ENCODE measurements at places on chromosomes 3 and 15.

DNA sequence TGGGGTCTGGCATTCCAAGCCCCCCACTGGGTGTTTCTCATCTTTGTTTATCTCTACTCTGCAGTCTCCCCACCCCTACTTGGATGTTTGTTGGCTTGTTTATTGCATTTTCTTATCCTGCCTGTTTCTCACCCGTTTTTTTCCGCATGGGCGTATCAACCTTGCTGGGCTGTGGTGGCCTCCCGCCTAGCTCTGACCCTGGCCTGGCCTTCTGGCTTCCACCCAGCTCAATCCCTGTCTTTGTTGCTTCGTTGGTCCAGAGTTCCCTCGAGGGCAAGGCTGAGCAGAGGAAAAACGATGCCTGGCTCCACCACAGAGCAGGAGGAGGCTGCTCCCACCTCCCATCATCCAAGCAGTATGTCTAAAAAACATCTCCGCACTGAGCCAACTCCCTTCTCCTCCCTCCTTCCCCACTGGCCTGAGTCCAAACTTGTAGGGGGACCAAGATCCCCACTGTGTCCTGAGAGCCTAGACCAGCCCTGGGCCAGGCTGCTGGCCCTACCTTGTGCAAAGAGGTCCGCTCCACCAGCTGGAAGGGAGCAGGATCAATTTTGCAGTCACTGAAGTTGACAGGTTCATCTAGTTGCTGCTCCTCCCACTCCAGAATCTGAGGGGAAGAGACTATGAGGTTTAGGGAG lies 9.8 kb downstream of the CLCN2 start:
- DNase-seq: no peak

DNA sequence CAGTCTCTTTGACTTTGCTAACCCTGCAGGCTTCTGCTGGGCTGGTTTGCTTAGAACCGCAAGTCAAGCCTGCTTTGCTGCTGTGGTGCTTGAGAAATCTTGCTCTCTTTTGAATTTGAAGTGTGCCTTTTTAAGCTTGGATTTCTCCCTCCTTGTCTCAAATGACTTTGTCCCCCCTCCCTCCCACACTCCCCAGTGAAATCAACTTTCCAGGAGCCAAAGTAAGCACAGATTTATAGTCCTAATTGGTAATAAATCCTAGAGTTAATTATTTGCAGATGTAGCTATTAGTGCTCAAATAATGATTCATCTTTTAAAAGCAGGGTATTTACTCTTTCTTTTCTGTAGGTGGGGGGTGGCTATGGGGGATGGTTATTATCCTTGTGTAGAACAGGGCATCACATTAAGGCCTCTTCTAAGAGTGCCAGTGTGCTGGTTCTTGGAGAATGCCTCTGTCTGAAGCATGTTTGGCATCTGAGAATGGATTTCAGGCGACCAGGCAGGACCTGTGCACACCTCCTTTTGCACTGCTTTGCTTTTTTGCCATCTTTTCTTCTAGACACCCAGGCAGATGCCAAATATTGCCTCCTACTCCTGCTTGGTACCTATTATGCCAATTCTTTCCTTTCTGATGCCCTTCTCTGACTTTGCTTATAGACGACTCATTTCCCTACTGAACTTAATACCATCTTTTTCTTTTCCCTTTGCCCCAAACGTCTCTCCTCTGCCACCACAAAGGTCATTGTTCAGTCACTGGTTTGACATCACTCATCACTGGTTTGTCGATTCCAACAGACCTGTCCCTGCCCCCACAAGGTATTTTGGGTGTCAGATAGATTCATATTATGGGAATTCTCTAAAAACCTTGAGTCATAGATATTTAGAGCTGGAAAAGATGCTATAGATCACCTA lies 50.7 kb downstream of the CLDN11 start:
- no peak for DNase-seq

DNA sequence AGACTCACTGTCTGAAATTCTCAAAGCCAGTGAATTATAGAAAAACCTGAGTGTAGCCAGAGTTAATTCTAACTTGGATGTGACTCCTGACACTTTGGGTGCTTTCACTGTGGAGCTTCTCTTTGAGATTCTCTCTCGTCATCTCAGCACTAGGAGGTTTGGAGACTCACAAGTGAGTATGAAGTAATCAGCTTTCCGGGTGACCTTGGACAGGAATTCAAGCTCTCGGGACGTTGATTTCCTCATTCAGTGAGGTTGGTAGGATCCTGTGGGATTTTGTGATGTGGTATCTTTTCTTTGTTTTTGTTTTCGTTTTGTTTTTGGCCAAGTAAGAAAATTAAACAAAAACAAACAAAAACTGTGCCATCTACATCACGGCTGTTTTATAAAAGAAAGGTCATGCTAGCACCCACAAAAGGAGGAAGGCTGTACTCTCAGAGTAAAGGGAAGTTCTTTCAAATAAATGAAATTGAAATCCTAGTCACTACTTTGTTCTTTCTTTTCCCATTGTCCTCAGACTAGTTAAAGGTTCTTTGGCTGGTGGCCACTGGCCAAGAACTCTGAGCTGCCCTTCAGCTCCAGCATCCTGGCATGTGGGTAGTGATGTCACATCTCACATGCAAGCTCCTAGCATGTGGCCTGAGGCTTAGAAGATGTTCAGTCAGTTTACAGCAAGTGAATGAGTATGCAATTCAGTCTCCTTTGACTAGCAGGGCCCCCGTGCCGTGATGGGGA lies 263.3 kb upstream of the TPM1 start:
- DNase-seq: no peak

GRCh38 chr3:4416961-4417360 lies 50.1 kb downstream of the SUMF1 start:
- DNase-seq: peak; percentile 71

DNA sequence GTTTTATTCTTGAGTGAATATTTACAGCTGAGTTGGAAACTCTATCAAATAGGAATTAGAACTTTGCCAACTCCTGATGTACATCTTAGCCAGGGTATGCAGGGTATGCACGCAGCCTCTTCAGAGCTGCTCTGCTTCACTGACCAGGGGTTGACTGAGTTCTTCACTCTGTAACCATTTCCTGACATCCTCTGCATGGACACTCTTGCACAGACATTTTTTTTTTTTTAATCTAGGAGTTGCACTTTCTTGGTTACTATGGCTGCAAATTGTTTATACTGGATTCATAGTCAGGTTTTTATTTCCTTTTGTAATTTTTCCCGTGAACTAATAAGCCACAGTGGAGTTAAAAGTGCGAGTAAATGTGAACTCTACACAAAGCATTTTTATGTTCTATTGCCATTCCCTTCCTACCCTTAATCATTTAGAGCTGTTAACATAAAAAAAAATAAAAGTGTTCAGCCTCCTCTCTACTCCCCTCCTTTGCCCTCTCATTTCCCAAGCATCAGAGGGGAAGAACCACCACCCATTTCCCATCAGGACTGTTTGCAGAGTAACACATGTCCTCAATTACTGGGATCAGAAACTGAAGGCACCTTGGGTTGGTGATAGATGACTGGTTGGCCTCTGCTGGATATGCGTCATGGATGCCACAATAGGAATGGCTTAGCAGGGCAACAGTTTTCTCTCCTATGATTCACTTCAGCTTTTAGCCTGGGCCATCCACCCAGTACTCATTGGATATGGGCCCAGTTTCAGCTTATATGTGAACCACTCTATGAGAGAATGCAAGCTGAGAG lies 54.0 kb downstream of the DUT start:
- DNase-seq: no peak

All from activated CD4-positive, alpha-beta T cell treated with anti-CD3 and anti-CD28 coated beads for 48 hours (primary cell).